Dorsolateral prefrontal cortex (tissue), 122 donors: ENCODE measurements at places on chromosomes 6 and 20.

DNA sequence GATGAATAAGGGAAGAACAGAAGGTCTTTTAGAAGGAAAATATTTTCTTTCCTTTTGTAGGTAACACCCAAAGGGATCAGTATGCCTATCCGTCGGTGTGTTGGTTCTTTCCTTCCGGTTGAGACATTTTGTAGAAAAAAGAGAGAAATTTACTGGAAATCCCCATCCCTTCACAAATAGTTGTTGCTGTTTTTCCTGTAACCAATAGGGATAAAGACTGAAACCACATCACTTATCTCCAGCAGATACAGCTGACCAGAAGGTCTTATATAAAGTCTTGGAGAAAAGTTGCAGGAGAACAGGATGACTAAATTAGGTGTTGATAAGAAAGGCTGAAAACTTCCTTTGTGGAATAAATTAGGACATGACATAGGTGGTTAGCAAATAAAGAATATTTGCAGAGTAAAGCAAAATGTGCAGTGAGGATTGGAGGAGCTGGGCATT lies 14.8 kb upstream of the HLA-DRB1 start:
- no peak for DNase-seq

DNA sequence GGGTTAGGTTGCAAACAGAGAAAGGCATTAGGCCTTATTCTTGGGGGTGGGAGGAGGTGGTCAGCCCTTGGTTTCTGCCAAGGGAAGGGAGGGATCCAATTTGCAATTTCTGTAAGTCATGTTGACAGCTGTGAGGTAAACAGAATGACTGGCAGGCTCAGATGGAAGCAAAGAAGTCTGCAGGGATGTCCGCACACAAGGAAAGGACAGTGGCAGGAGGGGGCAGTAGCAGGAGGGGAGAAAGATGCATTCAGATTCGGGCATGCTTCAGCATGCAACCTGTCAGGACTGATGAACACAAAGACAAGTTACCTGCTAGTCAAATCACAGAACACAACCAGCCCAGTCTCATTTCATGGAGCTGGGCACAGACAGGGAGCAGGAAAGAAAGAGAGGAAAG lies 217.9 kb upstream of the FOXA2 start:
- DNase-seq = no peak

- DNase-seq = no peak
Measured at GRCh38 chr6:25660512-25660911, 8.5 kb downstream of the SCGN start.

GRCh38 chr6:152098683-152099082 lies 291.2 kb downstream of the ESR1 start:
- DNase-seq = no peak

DNA sequence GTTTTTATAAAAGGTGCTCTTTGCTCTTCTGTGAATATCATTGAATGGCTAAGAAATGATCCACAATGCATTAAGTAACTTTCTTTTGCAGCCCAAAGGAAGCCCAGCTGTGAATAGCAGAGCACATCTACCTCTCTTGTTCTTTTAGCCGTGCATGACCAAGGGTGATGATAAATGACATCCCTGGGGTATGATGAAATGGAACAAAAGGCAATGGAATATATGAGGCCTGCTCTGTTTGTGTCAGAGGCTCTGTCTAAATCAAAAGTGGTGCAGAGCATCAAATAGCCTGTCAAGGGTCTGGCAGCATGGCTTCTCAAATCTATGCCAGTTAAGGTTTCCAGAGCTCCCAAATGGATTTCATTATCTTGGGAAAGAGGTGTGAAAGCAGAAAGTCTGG lies 362.6 kb upstream of the RNF217 start:
- no peak for DNase-seq

- DNase-seq = no peak
Measured at GRCh38 chr6:1854296-1854695, 244.6 kb downstream of the FOXC1 start.

DNA sequence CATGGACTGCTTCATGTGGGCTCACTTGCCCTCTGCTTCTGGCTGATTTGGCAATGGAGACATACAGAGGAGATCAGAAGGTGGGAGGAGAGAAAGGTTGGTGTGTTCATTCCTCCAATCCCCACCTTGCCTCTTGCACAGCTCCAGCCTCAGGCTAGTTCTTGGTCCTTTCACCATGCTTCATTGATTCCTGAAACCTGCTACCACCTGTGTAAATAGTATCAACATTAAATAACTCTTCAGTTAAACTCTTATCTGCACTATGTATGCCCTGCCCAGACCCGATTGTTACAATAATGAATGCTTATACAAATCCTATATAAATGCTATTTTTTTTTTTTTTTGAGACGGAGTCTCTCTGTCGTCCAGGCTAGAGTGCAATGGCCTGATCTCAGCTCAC lies 174.5 kb downstream of the CD83 start:
- DNase-seq = no peak

DNA sequence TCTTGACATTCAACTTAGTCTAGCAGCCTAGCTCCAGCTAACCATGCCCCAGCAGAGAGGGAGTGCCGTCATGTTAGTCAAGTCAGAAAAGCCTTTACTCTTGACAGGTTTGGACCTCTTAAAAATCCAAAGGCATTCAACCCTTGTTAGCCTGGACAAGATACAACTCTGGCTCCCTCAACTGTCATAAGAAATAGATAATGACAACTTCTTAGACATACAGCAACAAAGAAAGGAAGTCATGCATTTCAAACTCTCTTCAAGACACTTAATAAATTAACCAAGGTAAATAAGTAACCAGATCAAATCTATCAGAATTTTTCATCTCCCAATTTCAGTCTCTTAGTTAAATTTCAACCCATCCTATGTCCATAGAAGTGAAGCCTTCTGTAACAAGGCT lies 22.7 kb downstream of the PTPRT start:
- no peak for DNase-seq

GRCh38 chr6:142841915-142842314 lies 103.1 kb downstream of the HIVEP2 start:
- DNase-seq = no peak
